ENCODE measurements at places on chromosomes 1 and 21. TPM values are rescaled to one million over a fixed set of nuclear protein-coding genes. Genes with fewer than 3 reads are reported as not detected.

- DNase-seq, result peak; percentile 56
Observed at GRCh38 chr1:61638911-61639605, 85.9 kb downstream of the TM2D1 start.

DNA sequence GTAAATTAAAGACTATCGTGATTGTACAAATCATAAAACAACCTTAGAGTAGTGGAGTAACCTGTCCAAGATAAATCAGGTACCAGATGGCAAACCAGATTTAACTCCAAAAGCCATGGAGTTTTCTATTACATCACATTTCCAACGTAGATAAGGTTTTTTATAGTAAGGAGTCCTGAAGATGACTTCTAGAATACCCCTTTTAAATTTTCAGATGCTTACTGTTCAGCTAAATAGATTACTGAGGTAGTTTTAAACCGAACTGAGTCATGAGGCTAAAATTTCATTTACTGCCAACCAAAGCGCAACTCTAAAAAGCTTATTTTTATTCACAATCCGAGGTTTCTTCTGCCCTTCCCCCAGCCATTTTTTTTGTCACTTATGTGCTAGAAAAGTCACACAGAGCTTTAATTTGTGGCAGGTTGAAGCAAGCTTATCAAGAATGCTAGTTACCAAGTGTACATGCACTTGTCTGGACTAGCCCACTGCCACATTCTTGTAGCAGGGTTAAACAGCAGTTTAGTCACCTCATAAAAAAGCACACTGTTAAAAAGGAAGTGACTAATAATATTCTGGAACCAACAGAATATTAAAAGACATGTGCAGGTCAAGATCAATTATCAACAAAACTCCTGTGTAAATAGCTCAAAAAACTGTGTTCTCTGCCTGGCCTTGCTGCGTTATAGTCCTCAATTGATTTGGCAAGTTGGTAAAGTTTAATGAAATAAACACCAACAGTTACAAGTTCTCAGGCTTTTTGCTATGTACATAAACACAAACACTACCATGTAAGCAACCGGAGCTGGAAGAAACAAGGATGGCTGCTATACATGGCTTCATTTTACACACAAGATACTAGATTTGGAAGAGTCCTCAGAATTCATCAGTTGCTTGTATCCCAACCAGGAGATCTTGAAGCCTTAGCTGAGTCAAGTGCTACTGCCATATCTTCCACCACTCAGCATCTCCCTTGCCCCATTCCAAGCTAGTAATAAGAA lies 180.3 kb upstream of the DMRTA2 start:
- peak; percentile 55 for DNase-seq

DNA sequence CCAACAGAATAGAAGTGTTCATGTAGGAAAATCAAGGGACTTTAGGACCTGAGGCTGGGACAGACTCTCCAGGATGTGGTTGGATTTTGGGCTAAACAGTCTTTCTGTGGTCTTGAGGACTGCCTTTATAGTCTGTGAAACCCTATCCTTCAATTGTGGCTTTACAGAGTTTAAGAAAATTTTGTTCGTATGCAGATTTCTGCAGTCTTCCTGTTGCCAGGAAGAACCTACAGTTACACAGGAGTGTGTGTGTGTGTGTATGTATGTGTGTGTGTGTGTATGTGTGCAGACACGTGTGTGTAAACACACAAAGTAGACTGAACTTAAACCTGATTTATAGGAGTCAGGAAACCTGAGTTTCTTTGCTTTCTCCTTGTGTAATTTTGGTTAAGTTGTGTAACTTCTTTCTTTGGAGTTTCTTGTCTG lies 22.8 kb downstream of the NEK7 start:
- peak; percentile 24 for DNase-seq

- no peak for DNase-seq
Observed at GRCh38 chr1:164382384-164382783, 176.6 kb upstream of the PBX1 start.

TBX19 gene
- not detected for total RNA-seq

TMEM54 gene
- total RNA-seq, result 33.1 TPM

All from fibroblast of the aortic adventitia (primary cell).